ENCODE measurements at places on chromosomes 7 and 10.

DNA sequence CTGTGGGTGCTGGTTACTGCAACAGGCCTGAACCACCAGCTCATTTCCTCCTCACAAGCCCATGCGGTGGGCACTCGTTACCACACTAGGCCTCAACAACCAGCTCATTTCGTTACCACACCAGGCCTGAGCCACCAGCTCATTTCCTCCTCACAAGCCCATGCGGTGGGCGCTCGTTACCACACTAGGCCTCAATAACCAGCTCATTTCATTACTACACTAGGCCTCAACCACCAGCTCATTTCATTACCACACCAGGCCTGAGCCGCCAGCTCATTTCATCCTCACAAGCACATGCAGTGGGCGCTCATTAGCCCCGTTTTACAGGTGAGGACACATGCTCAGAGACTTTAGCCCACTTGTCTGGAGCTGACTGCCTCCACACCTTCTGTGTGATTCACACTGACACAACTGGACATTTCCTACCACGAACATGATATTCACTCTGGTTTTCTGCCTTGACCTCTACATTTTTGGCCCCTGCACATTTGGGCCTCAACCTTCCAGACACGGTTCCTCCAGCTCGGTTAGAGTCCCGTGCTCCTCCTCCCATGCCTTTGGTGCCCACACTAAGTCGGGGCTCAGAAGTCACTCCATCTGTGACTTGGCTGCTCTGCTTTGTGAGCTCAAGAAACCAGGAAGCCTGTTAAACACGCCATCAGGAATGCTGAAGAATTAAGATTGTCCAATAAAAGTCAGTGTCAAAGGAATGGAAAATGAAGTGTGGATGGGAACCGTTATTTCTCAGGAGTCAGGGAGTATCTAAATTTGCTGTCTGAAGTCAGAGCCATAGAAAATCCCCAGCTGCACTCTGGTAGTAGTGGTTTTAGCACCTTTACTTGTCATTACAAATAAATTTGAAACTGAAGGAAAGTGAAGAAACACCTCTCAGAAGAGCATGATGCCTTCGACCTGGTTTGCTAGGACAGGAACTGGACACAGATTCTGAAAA, 55.8 kb upstream of the LANCL2 start:
- peak; percentile 53 for DNase-seq

DNA sequence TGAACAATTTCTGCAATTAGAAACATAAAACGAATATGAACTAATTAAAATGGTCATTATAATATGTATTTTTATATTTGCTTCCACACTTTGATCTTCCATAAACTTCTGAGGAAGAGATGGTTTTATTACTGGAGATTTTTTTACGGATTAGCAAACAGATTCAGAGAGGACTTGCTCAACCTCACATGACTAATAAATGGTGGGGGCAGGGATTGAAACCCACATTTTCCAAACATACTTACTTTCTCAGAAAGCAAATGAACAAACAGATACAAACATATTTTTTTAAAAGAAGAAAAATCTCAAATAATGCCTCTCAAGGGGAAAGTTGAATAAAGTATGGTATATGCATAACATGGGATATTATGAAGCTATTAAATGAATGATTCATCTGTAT, 18.3 kb downstream of the ANKMY2 start:
- no peak for DNase-seq

- DNase-seq = no peak
These were observed 29.2 kb upstream of the GALNTL5 start for GRCh38 chr7:151927011-151927410.

DNA sequence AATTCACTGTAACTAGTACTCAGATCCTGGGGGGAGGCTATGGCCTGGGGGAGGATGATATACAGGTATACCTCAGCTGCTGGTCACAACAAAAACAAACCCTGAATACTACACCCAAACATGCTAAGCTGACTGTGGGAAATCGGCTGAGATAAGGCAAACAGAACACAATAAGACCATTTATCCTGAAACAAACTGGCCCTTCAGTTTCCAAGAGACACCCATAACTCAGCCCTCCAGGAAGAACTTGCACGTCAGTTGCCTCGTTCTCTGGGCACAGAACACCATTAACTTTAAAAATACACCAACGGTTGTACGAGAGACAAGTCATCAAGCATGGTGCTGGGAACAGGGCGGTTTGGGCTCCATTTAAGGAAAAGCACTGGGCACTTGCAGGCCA, 24.1 kb upstream of the KCNMA1 start:
- DNase-seq = no peak

- no peak for DNase-seq
These were observed 45.7 kb upstream of the ADGRA1 start for GRCh38 chr10:133042061-133042460.

DNA sequence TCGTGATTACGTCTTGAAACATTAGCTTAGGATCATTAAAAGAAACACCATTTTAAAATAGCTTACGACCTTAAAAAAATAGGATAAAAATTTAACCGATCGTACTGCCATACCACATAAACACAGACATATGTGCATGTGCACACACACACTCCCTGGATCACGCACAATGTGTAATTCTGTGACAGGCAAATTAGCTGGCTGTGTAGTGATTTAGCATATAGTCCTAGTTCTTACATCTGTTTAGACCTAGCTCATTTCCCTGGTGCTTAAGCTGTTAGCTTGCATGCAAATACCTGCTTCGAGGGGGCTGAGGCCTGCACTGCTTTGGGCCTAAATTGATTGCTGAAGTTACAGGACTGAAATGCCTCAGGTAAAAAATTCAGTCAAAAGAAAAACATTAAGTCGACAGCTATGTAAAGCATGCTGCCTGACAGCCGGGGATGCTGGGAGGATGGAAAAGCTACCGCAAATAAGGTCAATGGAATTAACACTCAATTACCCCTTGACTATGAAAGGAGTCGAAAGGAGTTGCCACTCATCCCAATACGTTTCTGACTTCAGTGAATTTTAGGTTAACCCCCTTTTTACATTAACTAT, 267.1 kb upstream of the FZD8 start:
- DNase-seq = no peak

DNA sequence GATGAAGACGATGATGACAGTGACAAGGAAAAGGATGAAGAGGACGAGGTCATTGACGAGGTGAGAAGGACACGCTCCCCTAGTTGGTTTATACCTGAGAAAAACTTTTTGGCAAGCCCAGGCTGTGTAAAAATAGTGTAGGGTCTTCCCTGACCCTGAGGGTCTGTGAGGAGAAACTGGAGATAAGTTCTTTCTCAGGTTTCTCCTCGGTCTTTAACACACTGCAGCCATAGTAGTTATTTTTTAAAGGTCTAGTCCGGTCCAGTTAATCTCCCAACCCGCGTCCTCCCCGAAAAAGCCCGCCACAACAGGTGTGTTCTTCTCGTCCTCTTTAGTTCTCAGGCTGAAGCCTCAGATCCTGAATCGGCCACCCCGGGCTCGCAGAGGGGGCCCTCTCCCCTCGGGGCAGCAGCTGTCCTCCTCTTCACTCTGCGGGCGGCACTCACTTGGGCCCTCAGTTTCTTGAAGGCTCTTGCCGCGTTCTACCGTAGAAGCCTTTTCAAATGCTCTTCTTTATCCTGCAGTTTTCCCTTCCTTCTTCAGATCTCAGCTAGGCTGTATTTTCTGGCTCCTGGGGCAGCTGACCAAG, 411 bp downstream of the BCCIP start:
- peak; percentile 7 for DNase-seq

- DNase-seq = peak; percentile 98
These were observed at the start of gene CNNM2 for GRCh38 chr10:102917962-102918816. CNNM2 (plus strand) TSS chr10:102918294; CDS start chr10:102918481, 187 bp downstream.

DNA sequence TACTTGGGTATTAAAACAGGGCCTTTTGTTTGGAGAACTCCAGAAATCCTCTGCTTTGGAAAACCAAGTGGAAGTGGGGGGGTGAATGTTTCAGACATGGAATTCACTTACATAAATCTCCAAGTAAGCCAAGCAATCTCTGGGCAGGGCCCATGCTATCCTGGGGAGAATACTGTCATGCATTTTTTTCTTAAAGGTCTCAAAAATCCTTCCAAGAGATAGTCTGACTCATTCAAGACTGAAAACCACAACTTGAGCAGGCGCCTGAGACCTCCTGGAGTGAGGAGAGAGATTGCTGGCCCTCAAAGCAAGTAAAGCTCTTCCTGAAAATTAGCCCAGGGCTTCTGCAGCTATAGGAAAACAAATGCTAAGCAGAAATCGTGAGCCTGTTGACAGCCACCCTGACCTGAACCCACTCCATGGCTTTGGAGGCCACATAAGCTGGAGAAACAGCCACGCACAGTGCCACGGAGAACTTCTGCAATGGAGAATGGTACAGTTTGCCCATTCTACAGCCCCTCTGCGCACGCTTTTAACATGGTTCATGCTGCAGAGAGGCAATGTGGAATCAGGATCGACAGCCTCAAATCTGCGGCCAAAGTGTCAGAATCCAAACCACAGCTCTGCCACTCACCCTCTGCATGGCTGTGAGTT, 203.1 kb upstream of the AUTS2 start:
- DNase-seq = no peak

DNA sequence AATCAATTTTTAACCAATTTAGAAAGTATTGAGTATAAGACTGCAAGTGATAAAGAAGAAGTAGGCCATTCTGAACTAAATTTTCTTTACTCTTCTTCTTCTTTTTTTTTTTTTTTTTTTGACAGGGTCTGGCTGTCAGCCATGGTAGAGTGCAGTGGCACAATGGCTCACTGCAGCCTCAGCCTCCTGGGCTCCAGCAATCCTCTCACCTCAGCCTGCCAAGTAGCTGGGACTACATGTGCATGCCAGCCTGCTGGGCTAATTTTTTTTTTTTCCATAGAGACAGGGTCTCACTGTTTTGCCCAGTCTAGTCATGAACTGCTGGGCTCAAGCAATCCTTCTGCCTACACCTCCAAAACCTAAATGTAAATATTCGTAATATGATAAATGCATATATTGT, 63.2 kb downstream of the DGKB start:
- DNase-seq = no peak

- no peak for DNase-seq
These were observed 595 bp upstream of the SUN1 start for GRCh38 chr7:831596-832166.

GRCh38 chr7:135248546-135248945, 14.9 kb downstream of the STRA8 start:
- no peak for DNase-seq

- DNase-seq = no peak
These were observed 42.3 kb upstream of the MDFIC start for GRCh38 chr7:114879554-114879953.

- DNase-seq = no peak
These were observed 38.4 kb downstream of the BAIAP2L1 start for GRCh38 chr7:98362517-98362916.

GRCh38 chr10:114375047-114375446, 29.3 kb downstream of the AFAP1L2 start:
- DNase-seq = no peak

DNA sequence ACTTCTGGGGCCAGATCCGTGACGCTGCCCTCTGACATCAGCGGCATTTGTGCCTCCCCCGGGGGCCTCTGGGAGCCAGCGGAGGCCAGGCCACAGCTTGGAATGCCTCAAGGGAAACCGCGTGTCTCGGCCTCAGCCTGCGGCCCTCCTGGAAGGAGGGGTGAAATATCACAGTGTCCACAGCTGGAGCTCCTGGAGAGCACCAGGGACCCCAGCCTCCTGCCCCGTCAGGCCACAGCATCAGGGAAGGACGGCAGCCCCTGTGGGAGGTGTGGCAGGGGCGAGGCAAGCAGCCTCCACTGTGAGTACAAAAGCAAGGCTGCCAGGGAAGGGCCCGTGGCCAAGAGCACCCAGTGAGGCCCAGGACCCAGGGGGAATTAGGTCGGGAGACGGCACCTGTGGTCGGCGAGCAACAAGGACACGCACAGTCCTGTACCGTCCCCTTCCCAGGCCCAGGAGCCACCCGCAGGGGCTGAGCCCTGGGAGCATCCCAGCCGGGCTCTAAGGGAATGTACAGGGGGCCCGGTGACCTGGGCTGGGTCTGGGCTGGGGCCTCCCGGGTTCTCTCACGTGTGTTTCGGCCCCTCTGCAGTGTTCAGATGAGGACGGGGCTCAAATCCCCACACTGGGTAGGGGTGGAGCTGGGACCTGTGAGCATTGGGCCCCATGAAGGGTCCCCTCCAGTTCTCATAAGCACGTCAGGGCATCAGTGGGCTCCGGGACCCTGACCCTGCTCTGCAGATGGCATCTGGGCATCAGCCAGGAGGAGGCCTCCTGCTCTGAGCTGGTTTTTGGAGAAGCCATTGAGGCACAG, 18.7 kb upstream of the KNDC1 start:
- no peak for DNase-seq

GRCh38 chr7:110104243-110104642, 986.7 kb upstream of the LRRN3 start:
- no peak for DNase-seq

GRCh38 chr10:28403090-28403489, 100.2 kb upstream of the MPP7 start:
- DNase-seq = no peak

GRCh38 chr10:118732245-118733165, 22.3 kb downstream of the CACUL1 start:
- DNase-seq = no peak

DNA sequence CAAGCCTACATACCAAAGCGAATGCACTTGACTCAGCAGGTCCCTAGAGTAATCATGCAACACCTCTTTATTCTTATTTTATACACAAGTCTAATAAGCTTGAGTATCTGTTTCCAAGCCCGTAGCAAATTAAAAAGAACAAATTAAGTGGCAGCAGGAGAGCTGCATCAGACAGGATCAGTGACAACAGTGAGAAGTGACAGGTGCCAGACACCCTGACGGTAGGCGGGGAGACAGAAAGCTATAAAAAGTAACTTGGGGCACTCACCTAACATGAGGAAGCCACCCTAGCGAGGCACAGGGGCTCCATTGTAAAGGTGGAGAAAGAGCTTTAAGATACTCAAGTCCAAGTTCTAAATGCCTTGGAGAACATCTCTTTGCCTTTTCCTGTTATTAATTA, 174.2 kb downstream of the PLXNA4 start:
- DNase-seq = no peak

- no peak for DNase-seq
These were observed 2.3 kb downstream of the CCDC136 start for GRCh38 chr7:128794020-128794419.

DNA sequence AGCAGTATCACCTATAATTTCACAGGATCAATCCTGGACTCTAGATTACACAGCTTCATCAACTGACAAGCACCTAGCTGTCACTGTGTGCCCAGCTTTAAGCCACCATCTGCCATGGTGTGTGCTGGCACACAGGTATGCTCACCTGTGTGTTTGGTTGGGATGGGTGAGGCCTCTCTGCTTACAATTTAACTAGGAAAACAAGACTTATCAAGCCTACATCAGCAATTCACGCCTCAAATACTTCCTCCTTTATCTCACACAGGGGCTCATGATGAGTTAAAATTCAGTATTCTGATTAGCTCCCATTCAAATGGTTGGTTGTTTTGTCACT, 608.2 kb downstream of the PARD3 start:
- no peak for DNase-seq

- no peak for DNase-seq
These were observed 10.7 kb downstream of the IKZF5 start for GRCh38 chr10:122997864-122998263.

DNA sequence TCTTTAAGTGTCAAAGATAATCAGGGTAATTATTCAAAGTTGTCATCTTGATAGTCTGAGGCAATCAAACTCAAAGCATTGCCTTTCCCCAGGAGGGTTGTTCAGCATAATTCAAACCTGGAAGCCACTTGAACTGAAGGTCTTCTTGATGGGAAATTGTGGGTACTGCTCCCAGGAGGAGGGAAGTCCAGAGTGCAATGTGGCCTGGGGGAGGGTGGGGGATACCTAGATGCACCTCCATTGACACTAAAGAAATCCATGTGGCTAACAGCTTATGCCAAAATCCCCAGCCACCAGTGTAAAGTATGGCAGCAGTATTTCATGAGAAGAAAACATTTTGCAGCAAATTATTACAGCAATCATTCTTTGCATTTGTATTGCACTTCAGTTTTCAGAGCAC, 114.9 kb downstream of the STRA8 start:
- no peak for DNase-seq
